ENCODE measurements at places on chromosomes 2 and 18.
A peak's percentile ranks its signal among the peaks of the same experiment; 100 is the strongest.

GRCh38 chr18:41378598-41378997 is 576.4 kb upstream of the PIK3C3 start:
- DNase-seq = no peak

DNA sequence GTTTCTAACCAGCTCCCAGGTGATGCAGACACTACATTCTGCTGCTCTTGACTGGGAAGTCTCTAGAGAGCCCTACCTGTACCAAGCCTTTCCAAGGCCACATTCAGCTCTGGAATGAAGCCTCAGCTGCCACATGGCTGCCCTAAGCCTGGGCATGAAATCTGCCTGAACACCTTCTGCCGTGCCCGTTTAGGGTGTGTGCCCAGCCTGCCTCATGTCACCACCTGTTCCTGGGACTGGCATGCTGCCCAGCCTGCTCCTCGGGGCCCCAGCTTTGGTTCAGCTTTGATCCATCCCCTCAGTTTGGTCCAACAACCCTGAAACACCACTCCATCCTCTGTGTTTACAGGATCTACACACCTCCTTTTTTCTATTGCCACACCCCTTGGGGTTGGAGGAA is 210.9 kb downstream of the L3MBTL4 start:
- no peak for DNase-seq

DNA sequence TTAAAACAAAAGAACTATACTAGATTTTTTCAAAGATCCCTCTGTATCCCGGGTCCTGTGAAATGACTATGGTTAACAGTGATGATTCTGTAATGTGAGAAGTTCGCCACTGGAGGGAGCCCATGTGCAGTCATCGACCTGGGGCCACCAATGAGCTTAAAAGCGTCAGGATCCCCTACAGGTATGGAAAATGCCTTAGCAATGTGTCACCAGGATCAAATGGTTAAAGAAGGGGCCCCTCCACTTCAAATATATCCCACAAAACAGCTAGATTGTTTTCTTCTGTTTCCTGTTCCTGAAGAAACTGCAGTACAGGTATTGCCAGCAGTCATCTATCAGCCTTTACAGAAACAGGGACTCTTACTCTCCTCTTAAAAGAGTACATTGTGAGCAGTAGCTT is 15.3 kb downstream of the CHRNA1 start:
- peak; percentile 62 for DNase-seq

DNA sequence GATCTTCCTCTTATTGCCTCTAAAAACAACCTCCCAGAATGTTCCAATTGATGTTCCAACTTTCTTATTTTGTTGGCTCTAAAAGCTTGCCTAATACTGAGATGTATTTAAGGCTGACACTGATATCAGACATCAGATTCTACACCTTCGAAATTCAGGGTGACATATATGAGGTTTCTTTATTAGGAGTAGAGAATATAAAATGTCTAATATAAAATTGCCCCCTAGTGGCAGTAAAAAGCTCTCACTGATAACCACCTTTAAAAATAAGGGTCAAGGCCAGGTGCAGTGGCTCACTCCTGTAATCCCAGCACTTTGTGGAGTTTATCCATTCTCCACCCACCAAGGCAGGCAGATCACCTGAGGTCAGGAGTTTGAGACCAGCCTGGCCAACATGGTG is 789.7 kb upstream of the SLC39A10 start:
- DNase-seq = no peak

- no peak for DNase-seq
These were observed 135.5 kb downstream of the MYO3B start for GRCh38 chr2:170313347-170313991.

DNA sequence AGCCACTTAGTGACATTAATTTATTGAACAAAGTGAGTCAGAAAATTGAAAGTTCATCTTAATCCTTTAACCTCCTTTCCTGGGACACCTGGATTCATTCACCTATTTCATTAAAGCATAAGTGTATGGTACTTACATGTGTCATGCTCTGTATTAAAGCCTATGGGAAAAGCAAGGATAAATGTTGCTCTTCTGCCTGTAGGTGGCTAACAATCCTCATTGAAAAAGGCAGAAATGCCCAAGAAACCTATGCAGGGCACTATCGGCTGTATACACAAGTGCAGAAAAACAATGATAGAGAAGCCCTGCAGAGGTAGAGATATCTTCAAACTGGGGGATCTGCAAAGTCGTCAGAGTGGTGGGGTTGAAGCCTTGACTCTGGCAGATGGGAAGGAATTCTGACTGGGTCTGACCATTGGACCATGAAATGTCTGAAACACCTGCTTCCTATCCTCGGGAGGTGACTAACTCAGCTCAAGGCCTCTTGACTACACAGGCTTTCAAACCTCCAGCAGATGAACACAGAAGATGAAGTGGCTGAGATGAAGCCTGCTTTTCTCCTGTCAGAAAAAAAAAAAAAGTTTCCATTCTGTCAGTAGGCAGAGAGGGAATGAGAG is 83.1 kb downstream of the DCC start:
- no peak for DNase-seq

DNA sequence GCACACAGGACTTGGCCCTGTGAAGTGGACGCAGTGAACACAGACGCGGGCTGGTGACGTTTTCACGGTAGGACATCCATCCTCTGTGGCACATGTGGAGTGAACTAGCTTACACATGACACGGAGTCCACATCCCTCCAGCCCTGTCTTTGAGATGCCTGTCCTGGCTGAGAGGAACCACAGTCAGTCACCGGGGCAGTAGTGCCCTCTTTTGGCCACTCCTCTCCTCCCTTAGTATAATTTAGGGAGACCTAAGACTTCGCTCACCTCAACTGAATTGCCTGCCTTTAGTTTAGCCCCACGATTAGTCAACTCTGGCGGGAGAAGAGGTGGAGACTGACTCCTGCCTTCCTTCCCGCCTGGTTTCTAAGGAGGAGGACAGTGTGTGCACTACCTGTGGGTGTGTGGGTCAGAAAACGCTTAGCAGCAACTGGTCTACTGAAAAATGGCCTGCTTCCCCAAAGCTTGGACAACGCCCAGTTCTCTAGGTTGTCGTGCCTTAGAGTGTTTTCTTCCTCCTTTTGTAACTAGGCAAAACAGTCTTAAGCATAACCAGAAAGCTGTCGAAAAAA is 70.6 kb downstream of the MBP start:
- no peak for DNase-seq

DNA sequence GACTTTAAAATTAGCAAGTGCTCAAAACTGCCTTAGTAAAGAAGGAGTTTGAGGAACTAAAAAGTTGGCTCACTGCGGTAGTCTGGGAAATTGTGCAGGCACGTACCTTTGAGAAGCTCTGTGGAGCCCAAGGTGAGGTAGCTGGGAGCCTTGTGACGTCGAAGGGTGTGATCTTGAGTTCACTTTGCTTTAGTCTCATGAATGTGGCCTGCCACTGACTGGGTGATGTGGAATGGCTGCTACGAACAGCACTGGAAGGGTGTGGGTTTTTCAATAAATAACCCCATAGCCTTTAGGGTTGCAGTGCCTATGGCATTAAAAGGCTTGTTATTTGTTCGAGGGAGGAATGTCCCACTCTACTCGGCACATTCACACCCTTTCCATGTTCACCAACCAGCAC is 312.3 kb downstream of the PRKCE start:
- DNase-seq = no peak

GRCh38 chr18:56770873-56771272 is 119.7 kb downstream of the WDR7 start:
- DNase-seq = no peak

DNA sequence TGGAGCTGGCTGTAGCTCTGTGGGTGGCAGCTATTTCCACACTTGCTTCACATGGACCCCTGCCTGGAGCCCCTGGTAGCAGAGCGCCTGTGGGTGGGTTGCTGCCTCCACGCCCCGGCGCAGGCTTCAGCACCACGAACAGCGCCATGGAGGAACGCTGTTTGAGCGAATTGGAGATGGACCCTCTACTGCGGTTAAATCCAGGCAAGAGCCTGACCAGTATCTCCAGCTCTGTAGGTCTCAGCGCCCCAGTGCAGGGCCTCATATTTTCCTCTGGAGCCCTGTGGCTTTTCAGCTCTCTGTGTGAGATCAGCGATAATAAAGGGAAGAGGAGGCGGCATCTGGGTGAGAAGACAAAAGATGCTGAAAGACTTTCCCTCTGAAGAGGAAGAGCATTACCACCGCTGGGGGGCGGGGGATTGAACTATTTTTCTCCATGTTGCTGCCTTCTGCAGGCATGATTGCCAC is 12.0 kb downstream of the ONECUT2 start:
- DNase-seq = no peak

- no peak for DNase-seq
These were observed 263.2 kb downstream of the KCNJ3 start for GRCh38 chr2:154961676-154962075.

DNA sequence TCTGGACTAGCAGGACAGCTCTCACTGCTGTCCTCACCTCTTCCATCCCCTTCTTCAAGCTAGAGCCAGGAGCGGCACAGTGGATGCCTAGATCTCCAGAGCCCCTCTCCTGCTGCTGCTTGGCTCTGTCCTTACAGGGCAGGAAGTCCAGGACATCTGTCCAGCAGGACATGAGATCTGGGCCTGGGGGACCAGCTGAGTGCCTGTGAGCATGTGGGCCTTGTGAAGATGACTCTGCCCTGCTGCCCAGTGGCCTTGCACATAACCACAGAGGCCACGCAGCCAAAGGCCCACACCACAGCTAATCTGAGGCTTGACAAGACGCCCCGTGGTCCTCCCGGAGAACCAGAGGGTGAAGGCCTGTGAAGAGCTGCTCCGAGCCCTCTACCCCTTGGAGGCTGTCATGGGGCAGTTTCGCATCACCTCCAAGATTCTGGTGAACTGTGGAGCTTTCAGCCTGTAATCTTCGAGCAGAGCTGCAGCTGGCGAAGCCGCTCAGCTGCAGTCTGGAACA is 516.7 kb upstream of the HS6ST1 start:
- DNase-seq = no peak

DNA sequence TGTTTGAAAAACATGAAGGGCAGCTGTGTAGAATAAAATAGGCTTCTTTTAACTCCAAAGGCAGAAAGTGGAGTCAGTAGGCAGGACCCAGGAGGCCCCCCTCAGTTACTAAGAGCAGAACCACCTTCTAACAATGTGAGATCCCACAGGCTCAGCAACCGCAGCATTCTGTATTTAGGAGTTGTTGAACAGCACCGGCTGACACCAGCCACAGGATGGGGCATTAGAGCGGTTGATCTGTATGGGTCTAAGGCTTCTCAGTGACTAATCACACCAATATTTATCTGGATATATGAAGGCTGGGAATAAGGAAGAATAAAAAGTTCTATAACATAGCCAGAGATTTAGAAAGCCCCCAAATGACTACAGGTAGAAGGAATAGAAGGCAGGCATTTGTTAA is 51.7 kb downstream of the MYO5B start:
- no peak for DNase-seq

- DNase-seq = no peak
These were observed 866.3 kb upstream of the KLHL29 start for GRCh38 chr2:22518641-22519040.

DNA sequence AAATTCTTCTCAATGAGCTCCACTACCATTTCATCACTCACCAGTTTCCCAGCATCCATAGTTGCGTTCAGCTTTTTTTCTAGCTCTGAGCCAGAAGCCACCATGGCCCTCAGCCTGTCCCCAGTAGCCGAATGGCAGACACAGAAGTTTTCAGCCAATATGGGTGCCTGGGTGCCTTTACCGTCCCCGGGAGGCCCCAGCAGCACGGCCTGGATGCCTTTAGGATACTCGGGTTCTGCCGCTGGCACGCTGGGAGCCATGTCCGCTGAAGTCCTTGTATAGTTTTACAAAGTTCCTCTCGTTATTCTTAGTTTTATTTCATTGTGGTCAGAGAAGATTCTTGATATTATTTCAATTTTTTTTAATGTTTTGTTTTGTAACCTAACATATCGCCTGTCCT is 187.2 kb downstream of the MEMO1 start:
- DNase-seq = no peak

DNA sequence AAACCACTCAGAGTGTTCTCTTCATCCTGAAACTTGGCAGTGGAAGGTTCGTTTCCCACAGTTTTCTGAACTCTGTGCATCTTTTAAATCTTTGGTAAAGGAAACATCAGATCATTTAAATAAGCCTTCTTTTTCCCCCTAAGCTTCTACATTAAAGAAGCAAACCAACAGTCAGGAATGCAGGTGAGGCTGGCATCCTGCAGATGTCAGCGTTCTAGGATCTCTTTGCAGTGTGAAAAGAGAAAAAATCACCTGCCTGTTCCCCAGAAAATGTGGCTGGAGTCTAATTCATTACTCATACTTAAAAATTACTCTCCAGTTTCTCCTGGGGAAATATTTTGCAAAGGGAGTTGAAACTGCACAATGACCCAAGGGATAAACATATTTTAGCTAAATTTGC is 64.5 kb upstream of the ZCCHC2 start:
- DNase-seq = no peak

- no peak for DNase-seq
These were observed 449 bp upstream of the ATRAID start for GRCh38 chr2:27211241-27211942.

DNA sequence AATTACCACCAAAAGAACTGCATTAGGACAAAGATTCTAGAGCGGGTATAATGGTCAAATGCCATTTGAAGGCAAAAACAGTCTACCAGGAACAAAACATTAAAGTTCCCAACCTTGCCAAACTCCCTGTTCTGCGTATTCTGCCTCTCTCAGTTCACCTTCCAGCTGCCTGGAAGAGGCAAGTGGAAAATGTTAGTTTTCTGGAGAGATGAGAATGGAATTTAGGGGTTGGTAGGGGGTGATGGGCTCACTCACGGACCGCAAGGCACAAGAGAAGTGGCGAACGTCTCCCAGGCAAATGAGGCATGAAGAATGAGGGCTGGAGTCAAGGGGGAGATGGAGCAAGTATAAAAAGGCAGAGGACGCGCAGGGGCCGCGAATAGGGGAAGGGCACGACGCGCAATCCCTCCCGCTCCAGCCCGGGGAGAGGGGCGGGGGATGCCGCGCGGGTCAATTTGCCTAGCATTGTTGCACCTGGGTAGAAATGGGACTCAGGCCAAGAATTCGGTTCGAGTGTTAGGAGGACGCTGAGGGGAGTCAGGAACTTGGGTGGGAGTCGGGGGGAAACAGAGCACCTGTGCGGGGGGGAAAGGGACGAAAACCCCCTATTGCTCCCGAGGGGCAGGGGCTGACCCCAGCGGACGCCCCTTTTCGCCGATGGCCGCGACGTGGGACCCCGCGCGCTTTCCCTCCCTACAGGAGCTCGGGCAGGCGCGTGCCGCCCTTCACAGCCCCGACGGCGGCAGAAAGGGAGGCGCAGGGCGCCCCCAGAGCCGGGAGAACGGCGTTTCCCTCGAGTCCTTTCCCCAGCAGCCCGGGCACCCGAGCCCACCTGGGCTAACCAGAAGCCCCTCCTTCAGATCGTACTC is 573 bp downstream of the PAIP2B start:
- DNase-seq = no peak

DNA sequence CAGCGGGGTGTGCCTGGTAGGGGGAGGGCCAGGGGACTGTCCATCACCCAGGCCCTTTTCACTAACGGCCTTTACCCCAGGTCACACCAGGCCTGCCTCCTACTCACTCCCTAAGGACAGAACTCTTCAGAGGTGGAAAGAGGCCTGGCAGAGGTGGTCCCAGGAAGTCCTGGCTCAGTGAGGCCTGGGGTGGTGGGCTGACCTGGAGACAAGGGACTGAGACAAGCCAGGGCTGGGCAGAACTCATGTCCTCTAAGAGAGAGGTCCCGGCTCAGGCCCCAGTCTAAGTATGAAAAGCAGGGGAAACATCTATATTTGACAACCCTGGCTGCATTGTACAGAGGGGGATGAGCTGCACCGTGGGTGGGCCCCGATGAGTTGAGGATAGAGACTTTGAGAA is 65.9 kb upstream of the TEX51 start:
- DNase-seq = no peak
